ENCODE measurements at places on chromosomes 16 and 17.

GRCh38 chr16:75024594-75024993 is 25.8 kb downstream of the ZNRF1 start:
- no peak for DNase-seq

GRCh38 chr17:79651266-79651665 is 40.4 kb upstream of the RBFOX3 start:
- DNase-seq = no peak

- DNase-seq = no peak
Measured at GRCh38 chr17:5138616-5139457, 23.0 kb downstream of the USP6 start.

GRCh38 chr17:57243171-57243622 is 13.1 kb upstream of the MSI2 start:
- DNase-seq = peak; percentile 85

DNA sequence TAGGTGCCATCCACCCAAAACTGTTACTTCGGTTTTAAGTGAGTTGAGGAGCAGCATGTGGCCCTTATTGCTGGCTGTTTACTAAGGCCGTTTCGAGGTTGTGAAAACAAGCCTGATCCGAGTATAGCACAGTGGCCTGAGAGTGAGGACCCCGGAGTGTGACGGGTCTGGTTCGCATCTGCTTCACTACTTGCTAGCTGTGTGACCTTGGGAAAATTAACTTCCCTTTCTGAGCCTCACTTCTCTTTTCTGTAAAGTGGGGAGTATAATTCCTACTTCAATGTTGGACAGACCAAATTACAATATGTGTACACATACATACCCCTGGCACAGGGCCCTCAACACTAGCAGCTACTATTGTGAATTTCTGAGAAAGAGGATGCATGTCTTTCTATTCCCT is 11.7 kb upstream of the HEATR6 start:
- no peak for DNase-seq

- no peak for DNase-seq
Measured at GRCh38 chr16:29662000-29662728, 883 bp upstream of the SPN start.

GRCh38 chr17:32551186-32551955 is 64.6 kb downstream of the CDK5R1 start:
- peak; percentile 49 for DNase-seq

GRCh38 chr16:30983289-30983889 is 1.6 kb upstream of the HSD3B7 start:
- no peak for DNase-seq

- DNase-seq = no peak
Measured at GRCh38 chr17:70091005-70091568, 16.1 kb downstream of the KCNJ16 start.

- DNase-seq = no peak
Measured at GRCh38 chr17:4161192-4161966, 18.4 kb downstream of the CYB5D2 start.

- DNase-seq = no peak
Measured at GRCh38 chr16:16108759-16109158, 114.5 kb downstream of the ABCC6 start.

- no peak for DNase-seq
Measured at GRCh38 chr16:31043352-31043751, 10.0 kb downstream of the STX4 start.

DNA sequence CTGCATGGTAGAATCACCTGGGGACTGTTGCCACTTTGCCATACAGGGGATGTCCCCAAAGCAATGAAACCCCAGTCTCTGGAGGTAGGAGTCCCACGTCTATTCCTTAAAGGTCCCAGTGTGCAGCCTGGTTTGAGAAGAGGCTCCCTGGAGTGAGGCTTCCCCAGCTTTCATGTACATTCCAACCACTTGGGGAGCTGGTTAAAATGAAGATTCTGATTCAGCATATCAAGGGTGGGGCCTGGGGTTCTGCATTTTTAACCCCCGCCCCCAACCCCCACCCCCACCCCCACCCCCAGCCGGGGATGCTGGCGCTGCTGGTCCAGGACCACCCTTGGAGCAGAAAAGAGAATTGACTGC is 241.2 kb downstream of the FOXL1 start:
- DNase-seq = no peak

DNA sequence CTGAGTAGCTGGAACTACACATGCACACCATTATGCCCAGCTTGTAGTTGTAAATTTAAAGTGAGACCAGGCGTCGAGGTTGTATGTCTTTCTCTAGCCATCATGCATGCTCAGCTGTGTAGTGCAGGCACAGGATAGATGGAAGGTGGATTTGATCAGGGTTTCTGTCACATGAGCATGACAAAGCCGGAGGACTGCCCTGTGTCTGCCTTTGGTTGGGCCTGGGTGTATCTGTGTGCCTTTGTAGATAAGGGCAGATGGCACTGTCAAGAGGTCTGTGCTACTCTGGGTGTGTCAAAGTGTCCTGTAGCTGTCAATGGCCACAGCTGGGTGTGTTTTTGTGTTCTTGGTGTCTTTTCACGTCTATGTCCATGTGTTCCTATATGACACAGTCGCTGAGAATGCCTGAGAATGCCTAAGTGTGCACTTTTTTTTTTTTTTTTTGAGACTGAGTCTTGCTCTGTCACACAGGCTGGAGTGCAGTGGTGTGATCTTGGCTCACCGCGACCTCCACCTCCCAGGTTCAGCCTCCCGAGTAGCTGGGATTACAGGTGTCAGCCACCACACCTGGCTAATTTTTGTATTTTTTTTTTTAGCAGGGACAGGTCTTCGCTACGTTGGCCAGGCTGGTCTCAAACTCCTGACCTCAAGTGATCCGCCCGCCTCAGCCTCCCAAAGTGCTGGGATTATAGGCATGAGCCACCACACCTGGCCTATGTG is 4.1 kb upstream of the NAGS start:
- no peak for DNase-seq

DNA sequence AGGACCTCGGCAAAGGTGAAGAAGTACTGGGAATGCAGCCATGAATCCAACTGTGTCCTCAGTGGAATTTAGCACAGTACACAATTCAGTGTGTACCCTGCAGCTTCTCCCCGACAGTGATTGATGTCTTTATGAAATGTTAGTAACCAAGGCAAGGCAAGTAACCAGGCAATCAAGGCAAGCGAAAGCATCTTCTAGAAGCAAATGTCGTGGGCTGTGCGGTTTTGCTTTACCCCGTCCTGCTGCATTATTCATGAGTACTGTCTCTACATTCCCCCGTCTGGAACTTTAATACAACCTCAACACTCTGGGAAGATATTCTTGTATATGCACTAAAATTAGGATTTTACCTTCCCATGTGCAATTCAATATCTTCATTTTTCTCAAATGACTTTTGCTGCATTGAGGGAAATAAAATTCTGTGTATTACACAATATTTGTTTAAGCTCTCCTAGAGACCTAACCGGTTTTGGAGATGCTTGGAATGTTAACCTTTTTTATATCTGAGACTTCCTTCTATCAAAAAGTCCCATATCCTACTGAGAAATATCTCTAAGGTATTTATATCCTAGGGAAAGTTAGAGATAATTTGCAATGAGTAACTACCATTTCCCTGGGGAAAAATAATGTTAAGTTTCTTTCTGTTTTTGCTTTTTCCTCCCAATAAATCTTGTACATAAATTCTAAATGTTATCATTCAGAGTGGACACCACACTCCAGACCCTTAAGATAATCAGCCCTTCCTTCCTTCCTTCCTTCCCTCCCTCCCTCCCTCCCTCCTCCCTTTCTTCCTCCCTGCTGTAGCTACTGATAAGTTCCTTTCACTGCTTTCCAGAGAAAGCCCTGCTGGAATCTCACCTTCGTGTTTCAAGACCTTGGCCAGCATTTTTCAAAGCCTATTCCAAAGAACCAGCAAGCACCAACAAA is 51.9 kb upstream of the ADORA2B start:
- DNase-seq = no peak

GRCh38 chr17:11511696-11512095 is 86.6 kb upstream of the DNAH9 start:
- DNase-seq = no peak

DNA sequence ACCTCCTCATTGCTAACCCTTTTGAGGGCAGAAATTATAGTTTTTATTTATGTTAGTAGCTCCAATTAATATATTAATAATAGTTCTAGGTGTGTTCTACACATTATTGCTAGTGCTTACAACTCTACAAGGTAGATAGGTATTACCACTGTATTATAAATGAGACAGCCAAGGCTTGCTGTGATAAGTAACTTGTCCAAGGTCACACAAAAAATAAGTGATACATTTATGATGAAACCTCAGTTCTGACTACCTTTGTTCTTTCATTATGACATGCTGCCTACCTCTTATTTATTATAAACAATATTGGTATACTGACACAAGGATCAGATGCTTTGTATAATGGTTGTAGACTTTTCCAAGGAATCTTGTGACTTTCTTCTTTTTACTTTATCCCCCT is 41.2 kb downstream of the NFAT5 start:
- no peak for DNase-seq

GRCh38 chr17:7477392-7478275 is 1.8 kb downstream of the ZBTB4 start:
- DNase-seq = peak; percentile 39

DNA sequence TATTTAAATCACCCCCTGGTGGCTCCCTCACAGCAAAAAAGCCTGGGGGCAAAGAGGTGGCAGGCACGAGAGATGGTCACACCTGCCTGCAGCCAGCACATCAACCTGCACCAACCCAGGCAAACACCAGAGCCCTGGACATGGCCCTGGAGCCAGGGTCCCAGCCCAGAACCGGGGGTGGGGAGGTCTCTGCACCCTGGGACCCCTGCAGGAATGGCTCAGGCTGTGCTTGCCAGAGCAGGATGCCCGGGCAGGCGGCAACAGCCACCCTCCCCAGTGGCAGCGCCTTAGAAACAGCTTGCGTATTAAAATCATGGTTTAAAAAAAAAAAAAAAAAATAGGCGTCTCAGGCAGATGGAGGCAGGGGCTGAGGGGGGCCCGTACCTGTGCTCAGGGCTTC is 16.2 kb downstream of the MYBBP1A start:
- DNase-seq = no peak

DNA sequence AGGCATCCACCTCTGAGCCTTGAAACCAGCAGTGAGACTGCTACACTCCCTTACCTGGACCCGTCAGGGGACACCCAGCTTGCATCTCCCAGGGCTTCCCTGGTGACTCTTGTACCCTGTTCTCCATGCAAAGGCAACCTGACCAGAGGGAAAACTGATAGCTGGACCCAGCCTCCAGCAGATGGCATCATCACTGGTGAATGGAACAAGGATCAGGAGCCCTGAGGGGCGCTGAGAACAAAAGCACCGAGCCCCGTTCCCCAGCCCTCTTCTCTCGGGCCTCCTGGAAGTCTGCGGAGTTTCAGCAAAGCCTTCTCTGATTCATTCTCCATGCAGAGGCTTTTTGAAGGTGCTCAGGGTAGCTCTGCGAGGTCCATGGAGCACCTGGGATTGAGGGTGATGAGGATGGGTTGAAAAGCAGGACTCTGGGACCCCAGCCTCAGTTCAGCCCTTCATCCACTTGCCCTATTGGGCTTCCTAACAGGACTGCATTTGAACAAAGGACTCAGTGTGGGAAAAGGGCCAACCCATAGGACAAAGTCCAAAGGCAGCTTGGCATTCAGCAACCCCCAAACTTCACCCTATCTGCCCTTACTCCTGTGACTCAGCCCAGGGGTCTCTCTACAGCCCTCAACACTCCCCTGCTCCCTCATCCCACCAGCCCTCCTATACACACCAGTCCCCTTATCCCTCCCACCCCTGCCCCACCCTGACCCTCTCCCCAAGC is 45.0 kb upstream of the LHX1 start:
- no peak for DNase-seq

DNA sequence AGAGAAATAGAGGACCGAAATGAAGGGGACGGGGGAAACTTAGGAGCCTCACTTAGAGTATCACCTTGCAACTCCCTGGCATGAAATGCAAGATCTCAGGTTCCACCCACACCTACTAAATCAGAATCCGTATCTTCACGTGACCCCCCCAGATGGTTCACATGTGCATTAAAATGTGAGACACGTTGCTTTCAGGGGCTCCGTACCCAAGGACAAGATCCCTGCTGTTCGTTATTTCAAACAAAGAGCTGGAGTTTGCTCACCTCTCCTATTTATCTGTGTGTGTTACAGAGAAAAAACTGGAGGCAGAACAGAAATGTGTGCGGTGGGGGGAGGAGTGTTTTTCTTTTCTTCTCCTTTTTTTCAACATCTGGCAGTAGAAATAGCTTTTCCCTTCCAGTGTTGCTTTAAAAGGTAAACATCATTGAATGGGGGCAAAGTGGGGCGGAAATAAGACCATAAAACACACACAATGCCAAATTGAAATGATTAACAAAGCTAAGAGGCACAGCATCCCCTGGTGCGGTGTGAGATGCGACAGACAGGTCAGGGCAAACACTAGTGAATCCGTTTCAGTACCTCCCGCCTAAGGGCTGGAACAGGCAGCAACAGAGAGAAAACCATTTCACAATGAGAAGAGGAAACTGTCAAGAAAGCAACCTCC is 145.4 kb downstream of the SOX9 start:
- DNase-seq = no peak

GRCh38 chr16:89065458-89065822 is 28.2 kb upstream of the ACSF3 start:
- DNase-seq = no peak

GRCh38 chr16:4386451-4386805 is 14.8 kb downstream of the VASN start:
- no peak for DNase-seq

GRCh38 chr16:67304020-67304419 is 22.5 kb downstream of the KCTD19 start:
- no peak for DNase-seq

GRCh38 chr17:7060165-7060891 is 16.4 kb upstream of the SLC16A11 start:
- no peak for DNase-seq

DNA sequence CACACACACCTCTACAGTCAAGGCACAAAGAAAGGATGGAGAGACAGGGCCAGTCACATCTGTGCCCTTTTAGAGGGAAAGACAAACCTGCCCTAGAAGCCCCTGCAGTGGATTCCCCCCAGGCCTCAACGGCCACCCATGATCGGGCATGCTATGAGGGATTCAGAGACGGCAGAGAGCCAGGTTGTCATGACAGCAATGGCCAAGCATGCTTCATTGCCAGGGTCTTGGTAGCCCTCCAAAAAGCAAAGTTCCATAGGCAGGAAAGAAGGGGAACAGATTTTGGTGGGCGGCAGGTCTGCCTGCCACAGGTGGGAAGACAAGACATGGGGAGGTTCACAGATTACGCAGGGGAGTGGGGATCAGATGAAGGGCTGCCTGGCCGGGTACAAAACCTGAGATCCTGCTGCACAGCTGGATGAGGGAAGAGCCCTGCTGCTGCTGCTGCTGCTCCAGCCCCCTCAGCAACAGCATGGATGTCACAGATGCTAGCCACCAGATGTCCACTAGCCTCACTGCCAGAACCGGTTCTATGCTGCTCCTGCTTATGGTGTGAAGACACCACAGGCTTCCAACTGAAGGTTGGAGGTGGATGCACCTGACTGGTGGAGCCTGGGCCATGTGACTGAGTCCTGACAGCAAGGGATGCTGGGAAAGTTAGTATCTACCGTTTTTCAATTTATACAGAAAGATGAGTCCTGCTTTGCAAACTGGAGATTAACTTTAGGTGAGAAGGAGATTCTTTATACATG is 17.8 kb downstream of the ACTG1 start:
- no peak for DNase-seq

All from activated CD8-positive, alpha-beta T cell treated with anti-CD3 and anti-CD28 coated beads, Interleukin-2, amount 10 ng/mL, durations not matched to agents 7 days and 5 days (primary cell).